ENCODE measurements at places on chromosomes 1 and 21.

DNA sequence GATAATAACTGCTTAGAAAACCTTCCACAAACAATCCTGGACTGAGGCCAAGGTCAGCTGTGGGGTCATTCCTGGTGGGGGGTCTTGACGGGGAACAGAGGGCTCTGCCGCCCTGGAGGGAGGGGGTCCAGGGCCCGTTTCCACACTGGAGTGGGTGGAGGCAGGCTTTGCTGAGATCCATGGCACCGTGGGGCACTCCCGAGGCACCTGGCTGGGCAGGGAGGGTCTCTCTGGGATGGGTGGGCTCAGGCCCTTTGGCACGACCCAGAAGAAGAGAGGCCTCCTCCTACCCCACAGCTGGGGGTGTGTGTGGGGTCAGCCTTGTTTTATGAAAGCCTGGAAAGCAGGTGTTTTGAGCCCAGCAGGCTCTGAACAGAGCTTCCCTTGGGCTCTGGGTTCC is 5.1 kb downstream of the MMEL1 start:
- DNase-seq: no peak

GRCh38 chr1:211424018-211424417 is 67.9 kb downstream of the RD3 start:
- no peak for DNase-seq

GRCh38 chr1:87370544-87370943 is 41.9 kb downstream of the LMO4 start:
- peak; percentile 34 for DNase-seq

DNA sequence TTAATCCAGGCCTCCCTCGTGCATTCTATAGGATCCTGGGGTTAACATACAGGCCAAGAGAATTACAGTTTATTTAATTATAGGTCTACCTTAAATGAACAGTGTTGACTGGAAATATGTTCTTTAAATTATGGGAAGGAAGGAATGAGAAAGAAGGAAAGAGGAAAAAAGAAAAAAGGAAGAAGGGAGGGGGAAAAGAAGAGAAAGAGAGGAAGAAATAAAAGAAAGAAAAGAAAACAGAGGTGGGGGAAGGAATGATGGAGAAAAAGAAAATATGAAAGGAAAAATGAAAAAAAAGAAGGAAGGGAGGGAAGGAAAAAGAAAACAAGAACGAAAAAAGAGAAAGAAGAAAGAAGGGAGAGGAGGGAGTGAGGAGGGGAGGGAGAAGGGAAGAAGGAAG is 38.5 kb downstream of the WNT9A start:
- DNase-seq: no peak

DNA sequence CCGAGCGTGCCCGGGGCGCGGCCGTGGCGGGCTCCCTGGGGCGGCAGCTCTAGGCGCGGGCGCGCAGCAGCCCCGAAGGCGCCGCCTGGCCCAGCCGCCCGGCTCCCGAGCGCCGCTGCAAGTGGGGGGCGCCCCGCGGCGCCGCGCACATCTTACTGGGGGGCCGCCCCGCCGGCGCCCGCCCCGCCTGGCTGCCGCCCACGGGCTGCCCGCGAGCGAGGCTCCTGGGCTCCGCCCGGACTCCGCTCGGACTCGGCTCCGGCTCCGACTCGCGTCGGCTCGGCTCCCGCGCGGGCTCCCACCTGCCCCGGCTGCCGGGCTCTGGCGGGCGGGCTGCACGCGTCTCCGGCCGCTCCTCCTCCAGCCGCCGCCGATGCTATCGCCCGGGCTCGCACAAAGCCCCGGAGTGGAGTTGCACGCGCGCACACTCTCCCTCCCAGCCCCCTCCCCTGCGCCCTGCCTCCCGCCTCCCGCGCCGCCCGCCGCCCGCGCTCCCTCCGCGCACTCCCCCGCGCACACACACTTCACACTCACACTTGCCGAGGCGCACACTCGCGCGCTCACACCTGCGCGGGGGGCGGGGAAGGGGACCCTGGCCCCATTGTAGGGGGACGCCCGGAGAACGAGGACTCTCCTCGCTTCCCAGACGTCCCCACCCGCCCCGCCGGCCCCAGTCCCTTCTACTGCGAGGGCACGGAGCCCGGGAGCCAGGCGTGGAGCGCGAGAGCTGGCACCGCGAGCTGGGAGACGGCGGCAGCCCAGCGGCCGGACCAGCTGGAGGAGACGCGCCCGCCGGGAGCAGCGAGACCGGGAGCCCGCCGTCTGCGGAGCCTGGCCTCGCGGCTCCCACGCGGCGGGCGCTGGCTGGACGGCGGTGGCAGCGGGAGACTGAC is at the start of gene GRIK3:
Gene GRIK3 (minus strand): TSS at position 395 of the 893 bp plus-strand sequence. CDS start 407 bp downstream, outside the sequence.
- DNase-seq: no peak

DNA sequence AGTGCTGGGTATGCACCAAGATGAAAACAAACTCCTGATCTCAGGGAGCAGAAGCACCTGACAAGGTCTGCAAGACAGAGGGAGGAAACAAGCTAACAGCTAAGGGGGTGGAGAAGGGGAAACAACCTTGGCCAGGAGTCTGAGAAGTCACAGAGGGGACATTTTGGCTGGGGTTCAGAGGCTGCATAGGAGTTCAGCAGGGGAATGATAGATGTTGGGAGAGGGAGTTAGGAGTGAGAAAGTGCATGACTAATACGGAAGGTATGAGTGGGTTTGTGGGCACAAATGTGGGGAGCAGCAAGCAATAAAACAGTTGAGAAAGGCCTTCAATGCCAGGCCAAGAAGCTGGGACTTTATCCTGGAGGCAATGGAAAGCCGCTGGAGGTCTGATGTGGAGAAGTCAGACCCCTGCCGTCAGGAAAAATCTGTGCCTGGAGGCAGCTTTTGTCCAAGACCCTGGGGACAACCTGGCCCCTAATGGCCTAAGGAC is 16.4 kb downstream of the EPHA2 start:
- DNase-seq: no peak

GRCh38 chr1:192224846-192225245 is 66.6 kb downstream of the RGS18 start:
- DNase-seq: no peak

GRCh38 chr1:82706741-82707140 is 906.0 kb downstream of the ADGRL2 start:
- no peak for DNase-seq

- no peak for DNase-seq
These were observed 3.7 kb downstream of the KAZN start for GRCh38 chr1:14602136-14602535.

DNA sequence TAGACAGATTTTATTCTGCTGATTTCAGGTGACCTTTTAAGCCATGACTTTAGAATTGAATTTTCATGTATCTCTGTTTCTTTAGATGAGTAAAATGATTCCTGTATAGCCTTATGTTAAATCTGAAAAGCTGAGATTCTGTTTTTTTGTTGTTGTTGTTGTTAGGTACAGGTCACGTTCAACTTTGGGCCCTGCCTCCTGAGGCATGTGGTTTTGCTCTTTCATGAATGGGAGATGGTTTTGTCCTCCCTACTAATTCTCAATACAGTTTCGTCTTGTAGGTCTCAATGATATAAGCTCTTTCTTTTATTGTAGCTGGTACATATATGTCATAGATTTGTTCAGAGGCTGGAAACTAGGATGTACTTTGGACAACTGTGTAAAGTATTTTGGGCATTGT is 79.6 kb downstream of the CDC14A start:
- no peak for DNase-seq

DNA sequence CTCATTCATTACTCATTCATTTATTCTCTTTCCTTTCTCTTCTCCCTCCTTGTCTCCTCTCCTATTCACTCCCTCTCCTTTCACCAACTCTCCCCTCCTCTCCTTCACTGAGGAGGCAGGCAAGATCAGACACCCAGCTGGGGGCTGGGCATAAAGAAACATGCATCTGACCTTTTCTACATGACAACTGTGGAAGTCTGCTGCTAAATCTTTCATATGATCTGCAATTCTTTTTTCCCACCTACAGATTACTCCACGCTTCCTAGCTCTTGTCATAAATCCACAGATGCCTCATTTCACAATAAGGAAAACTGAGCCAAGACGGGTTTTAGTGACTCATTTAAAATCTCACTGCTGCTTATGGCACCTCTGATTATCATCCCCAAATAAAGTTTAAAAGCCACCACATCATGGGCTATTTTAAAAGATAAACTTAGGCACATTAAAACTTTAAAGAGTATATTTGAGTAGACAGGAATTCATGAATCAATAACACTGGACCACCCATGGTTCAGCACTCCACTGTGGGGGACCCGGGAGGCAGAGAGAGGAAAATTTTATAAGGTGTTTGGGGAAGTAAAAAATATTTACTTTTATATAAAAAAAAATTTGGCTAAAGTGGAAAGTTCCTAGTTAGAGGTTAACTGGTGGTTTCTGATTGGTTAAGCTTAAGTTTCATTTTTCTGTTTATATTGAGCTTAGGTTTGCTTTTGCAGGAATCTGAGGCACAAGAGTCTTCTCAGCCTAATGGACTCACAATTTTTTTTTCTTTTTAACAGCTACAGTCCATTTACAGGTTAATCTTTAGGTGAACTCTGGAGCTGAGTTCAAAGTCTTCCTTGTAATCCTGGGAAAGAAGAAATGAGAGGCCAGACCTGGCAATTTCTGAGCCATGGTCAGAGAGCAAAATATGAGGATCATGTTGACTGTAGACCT is 55.8 kb upstream of the DNAH14 start:
- no peak for DNase-seq

DNA sequence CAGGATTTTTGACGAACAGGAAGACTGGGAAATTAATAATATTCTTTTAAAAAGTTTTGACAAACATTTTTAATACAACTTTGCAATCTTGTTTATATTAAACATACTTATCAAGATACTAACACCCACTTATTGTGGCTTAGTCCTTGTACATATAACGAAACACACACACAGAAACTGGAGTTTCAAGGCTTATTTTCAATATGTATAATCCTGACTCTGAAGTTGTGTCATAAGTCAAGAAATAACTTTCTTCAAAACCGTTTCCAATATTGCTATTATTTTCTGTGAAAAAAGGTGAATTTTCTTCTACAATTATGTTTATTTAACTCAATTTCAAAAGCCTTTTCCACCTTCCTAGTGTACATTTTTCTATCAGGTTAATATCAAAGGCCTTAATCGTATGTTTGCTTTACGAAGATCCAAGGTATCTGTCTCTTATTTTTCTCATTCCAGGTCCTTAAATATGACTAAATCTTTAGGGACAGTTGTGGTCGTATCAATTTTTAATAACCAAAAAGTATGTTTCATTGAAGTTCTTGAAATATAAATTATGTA is 1.8 kb downstream of the CDKN2C start:
- DNase-seq: no peak

- peak; percentile 93 for DNase-seq
These were observed at the start of gene C1orf21 for GRCh38 chr1:184386312-184387068. Gene C1orf21 (plus strand): TSS chr1:184387029. CDS start chr1:184477510, 90,481 bp downstream.
